EH (cell line): ENCODE measurements at places on chromosomes 16 and 17.

DNA sequence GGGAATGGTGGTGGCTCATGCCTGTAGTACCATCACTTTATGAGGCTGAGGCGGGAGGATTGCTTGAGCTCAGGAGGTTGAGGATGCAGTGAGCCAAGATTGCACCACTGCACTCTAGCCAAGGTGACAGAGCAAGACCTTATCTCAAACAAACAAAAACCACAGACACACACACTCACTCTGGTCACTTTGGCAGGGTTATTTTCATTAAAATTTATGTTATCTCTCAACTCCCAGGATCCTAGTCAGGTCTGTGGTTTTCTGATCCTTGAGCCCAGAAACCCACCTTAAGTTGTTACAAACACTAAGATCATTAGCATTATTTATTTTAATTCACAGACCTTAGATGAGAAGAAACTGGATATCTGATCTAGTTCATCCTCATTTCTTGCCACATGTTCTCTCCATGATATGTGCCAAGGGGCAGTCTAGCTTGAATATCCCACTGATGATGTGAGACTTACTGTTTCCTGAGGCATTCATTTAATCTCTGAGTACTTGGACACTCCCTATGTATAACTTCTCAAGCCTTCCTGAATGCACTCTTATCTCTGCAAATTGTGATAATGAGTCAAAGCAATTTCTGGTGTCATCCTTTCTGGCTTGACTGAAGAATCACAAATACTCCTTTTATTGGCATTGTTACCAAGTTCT is 9.6 kb downstream of the ABHD15 start:
- DNase-seq, result peak; percentile 47

- peak; percentile 4 for DNase-seq
These were observed 17.5 kb downstream of the GUCY2D start for GRCh38 chr17:8019665-8020650.

- DNase-seq, result no peak
These were observed 17.1 kb upstream of the DOK4 start for GRCh38 chr16:57503366-57503765.

GRCh38 chr17:79803997-79804855 is 7.3 kb upstream of the CBX8 start:
- DNase-seq, result peak; percentile 26

DNA sequence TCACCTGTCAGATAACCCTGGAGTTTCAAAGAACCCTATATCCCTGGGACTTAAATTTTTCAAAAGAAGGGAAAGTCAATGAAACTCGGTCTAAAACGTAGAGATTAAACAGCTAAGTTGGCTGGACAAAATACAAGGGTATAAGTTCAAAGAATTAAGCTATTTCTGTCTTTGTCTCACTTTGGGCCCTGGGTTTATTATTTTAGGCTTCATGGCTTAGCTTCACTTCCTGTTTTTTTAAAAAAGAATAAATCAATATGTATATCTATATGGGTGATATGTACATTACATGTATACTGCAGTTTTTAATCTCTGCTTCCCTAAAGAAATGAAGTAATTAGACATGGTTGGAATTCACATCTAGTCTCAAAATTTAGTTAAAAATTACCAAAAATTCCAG is 132.3 kb downstream of the TRIM37 start:
- DNase-seq, result no peak

DNA sequence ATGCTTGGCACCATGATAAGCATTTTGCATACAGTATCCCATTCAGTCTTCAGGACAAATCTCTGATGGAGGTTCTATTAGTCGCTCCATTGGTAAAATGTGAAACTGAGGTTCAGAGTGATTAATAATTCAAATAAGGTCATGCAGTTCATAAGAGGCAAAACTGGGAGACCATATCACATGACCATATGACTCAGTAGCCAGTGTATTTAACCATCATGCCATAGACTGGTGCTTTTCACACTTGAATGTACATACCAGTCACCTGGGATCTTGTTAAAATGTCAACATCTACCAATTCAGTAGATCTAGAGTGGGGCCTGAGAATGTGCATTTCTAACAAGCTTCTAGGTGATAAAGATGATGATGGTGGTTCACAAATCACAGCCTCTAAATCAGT is 4.3 kb downstream of the ACSM3 start:
- peak; percentile 0 for DNase-seq

- no peak for DNase-seq
These were observed 9.1 kb downstream of the NEUROD2 start for GRCh38 chr17:39598630-39599003.

DNA sequence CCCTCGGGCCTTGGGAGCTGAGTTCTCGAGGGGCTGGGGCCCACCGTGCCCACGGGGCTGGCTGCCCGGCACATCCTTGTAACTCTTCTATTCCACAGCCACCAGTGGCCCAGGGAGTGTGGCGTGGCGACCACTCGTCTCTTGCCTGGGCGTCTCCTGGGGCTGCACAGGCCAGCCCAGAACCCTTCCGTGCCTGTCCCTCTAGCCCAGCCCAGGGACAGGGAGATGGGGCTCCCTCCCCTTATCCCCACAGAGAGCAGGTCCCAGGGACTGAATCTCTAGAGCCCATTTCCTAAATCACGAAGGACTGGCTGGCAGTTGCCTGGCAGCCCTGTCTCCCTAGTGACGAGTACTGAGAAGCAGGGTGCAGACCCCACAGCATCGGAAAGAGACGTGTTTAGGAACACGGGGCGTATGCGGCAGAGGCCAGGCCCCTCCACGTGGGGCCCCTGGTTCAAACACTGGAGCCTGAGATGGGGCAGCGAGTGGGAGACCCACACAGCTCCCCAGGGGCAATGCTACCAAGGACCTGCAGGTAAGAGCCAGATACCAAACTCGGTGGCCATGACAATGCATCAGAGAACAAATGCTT is 51.0 kb downstream of the TIMM22 start:
- DNase-seq, result no peak

GRCh38 chr17:12830777-12831247 is 41.5 kb downstream of the ARHGAP44 start:
- no peak for DNase-seq

GRCh38 chr17:75114552-75115314 is 5.0 kb downstream of the ARMC7 start:
- DNase-seq, result no peak

GRCh38 chr17:38890410-38890746 is 20.5 kb downstream of the LASP1 start:
- no peak for DNase-seq
